ENCODE measurements at places on chromosomes 1 and 21.

- DNase-seq, result peak; percentile 9
These were observed 296.6 kb downstream of the OMA1 start for GRCh38 chr1:58249737-58250586.

DNA sequence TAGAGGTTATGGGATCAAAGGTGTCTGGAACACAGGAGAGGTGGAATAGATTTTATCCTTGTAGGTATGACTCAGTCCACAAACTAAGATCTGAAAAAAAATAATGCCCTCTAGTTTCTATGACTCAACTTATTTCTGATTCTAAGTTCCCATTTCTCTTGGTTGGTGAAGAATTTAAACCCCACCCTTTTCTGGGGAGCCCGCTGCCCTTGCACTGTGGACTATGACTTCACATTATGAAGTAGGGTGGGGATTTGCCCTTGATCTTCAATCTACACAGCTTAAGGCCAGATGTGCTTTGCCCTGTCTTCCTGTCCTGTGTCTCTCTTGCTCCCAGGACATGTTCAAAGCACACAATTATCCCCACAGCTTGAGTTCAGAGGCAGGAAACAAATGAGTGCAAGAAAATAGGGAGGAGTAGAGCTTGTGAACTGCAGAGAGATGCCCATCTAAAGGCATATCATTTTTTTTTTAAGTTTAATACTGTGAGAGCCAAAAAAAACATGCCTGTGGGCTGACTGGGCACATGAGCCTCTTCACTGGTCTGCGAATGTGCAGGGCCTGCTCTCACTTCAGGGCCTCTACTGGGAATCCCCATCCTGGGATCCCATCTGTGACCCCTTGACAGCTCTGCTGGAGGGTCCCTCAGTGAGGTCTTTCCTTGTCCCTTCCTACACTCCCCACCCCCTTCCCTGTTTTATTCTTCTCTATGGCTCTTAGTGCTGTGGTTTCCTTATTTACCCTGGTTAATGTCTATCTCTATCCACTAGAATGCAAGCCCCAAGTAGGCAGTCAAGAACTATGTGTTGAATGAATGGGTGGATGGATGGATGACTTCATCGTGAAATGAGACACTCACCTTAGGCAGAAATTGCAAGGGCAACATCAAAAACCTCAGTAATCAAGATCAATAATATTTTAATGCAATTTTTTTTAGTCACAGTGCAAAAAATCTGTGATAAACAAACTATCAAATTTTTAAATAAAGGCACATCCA lies 61.5 kb downstream of the CD58 start:
- no peak for DNase-seq

DNA sequence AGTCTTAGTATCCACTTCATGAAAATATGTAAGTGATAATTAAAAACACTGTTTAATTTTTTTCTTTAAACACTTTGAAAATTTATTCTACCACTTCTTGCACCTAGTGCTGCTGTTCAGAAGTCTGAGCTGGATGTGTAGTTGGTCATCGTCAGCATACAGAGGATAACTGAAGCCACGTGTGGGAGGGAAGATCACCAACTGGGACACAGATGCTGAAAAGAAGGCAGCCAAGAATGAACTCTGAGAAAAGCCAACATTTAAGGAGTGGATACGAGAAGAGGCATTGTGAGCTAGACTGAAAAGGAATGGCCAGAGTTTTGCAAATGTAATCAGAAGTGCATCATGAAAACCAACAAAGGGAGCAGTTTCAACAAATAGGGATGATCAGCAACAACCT lies 24.6 kb upstream of the CLCA4 start:
- DNase-seq, result no peak

DNA sequence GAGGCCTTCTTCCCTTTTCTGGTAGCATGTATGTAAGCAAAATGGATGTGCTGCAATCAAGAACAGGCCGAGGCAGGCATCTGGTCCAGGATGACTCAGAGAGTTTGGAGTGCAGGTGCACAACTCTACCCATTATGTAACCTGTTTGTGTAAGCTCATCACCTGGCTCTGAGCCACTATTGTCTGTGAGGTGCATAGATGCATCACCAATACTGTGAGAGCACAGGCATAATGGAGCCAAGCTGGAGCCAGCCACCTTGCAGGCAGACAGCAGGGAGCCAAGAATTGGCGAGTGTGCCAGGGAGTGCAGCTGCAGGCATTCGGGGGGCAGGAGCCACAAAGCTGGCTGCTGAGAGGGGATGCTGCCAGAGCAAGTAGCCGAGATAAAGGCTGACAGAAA lies 549.9 kb upstream of the RGS18 start:
- no peak for DNase-seq

DNA sequence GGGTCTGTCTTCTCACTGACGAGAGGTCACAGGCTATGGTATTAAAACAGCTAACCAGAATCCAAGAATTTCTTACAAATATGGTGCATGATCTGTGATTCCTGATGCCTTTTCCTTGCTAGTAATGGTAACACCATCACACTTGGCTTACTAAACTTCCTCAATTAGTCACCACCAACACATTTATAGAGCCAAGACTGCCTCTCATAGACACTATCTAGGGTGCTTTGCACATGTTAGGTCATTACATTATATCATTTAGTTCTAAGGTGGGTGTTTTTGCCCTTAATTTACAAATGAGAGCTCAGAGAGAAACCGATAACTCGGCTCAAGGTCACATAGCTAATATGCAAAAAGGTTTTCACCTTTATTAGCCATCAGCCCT lies 8.7 kb downstream of the KIF21B start:
- DNase-seq, result no peak

DNA sequence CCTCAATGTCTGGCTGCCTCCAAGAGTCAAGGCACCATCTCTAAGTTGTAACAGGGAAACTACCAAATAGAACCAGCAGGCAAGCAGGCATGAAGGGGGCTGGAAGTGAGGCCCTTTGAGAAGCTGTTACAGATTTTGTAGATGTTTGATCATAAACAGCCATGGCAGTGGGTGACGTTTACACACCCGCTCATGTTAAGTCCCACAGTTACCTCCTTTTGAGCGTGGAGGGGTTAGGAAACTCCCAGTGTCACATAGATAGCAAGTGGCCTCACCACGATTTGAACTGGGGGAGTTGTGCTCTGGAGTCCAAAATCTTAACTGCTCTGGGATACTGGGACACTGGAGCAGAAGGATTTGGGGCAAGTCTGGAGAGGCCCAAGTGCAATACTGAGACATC lies 192.4 kb downstream of the HIVEP3 start:
- no peak for DNase-seq

GRCh38 chr21:43975469-43976098 lies 36.5 kb upstream of the TRAPPC10 start:
- DNase-seq, result no peak

DNA sequence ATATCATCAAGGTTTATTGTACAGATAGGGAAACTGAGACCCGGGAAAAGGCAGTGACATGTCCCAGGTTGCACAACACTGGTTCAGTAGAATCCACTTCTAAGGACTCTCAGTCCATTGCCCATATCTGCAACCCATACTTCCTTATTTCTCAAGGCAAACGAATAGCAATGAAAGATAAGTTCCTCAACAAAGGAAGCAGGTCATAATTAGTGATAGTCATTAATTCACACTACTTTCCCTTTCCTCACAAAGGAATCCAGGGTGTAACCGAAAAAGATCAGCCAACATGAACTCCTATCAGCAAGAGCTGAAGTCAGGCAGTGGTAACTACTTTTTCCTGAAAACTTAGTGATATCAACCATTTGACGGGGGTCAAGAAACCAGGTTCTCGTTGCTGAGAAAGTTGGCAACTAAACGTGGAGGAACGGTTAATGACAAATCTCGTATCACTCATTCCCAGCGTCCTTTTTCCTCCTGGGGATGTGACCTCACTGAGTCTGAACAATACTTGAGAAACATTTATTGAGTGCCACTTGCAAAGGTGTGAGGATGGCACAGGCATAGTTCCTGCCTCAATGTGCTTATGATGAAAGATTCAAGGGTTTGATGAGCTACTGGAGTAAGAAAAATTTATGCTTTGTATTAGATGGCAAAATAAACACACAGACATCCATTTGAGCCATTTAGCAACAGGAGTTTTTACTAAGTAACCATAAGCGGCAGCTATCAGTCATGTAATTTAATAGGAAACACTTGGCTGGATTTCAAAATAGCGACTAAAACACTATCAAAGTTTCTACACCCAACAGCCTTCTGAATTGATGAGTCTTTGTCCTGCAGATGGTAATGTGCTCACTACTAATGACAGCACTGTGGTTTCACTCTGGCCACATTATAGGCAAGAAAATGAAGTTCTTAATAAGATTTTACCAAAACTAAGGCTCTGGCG lies 82.3 kb downstream of the PLPP3 start:
- no peak for DNase-seq

DNA sequence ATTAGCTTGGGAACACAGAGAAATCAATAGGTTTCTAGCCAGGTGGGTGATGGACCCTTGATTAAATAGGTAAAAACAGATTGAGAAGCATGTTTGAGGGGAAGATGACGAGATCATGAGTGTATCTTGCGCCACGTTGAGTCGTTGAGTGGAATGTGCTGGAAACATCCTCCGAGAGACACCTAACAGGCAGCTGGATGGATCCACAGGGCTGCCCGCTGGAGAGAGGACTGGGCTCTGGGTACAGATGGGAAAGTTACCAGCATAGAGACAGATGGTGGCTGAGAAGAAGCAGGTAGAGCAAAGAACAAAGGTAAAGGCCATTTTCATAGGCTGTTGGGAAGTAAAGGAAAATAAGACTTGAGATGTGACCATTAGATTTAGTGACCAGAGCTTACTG lies 15.6 kb downstream of the BATF3 start:
- DNase-seq, result no peak

Measured in non-pigmented ciliary epithelial cell (primary cell).